ENCODE measurements at places on chromosomes 12 and 14.

DNA sequence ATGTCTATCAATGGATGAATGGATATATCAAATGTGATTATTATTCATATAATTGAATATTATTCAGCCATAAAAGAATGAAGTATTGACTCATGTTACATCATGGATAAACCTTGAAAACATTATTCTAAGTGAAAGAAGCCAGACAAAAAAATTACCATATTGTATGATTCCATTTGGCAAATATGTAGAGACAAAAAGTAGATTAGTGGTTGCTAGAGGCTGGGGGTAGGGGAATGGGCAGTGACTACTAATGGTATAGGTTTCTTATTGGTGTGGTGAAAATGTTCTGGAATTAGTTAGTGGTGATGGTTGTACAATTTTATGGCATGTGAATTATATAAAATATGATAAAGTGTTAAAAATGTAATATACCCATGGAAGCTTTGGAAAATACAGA is 31.8 kb upstream of the GNS start:
- DNase-seq, result no peak

DNA sequence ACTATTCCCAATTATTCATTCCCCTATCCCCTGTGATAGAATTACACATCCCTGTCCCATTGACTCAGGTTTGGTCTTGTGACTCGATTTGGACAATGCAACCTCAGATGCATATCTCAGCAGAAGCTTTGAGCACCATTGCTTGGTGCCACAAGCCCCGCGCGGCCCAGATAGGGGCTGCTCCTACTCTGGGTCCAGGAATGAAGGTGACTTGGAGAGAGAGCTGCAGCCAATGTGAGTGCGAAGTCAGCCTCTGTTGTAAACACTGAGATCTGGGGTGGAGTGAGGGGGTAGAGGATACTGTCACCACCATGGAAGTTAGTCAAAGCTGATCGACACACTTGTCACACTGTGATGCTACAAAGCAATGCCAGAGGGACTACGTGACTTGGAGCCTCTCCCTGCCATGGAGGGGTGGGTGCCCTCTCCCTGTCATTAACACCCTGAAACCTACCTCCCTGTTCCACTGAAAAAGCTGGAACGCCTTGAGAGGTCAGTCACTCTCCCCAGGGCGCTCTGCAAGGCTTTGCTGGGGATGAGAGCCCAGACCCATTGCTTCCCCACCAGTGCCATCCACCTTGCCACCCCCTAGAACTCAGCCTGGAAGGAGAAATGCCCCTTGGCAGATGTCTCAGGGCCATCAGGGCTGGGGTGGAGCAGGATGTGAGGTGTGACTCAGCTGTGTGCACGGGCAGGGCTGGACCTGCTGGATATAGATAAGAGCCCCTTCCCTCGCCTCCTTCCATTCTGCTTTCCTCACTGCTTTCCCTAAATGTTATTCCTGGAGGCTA is 6.6 kb upstream of the PLEK2 start:
- DNase-seq, result no peak

GRCh38 chr14:94427016-94427613 is 25.5 kb downstream of the SERPINA11 start:
- no peak for DNase-seq

DNA sequence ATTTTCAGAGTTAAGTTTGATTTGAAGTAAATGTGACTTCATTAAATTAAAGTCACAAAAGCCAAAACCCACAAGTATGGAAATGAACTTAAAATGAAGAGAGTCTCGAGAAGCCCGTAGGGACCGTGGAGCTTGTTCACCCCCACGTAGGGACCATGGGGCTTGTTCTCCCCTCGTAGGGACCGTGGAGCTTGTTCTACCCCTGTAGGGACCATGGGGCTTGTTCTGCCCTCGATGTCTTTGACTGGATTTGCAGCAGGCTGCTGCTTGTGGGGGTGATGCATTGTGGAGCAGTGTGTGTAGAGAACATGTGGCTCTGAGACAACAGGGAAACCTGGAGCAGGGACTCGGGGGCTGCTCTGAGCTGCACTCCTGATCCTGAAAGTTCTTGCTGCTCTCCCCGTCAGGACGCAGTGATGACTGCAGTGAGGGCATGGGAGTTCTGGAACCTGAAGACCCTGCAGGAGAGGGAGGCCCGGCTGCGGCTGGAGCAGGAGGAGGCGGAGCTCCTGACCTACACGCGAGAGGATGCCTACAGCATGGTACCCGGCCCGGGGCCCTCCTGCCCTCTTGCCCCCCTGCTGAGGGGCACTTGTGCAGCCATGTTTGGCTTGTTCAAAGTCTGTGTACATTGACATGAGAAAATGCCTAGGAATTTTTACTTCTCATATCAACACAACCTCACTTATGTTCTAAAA is 94.2 kb downstream of the EP400 start:
- DNase-seq, result no peak

DNA sequence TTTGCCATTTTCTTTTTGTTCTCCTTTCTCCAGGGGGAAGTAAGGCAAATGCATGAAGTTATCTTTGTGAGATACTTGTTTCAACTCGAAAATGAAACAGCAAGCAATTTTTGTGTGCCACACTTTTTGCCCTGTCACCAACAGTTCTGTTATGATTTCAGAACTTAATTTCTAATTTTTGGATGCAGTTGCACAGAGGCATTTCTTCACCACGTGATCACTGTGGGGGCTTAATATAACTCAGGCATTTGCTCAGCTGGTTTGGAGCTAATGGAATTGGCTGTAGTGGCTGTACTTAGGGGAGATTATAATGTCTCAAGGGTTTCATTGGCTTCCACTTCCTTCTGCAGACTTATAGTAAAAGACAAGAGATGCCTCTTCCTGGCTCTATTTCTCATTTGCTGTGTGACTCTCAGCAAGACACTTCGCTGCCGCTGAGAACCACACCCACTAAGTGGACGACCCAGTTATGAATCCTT is 452.4 kb downstream of the RAD51B start:
- DNase-seq, result no peak

- DNase-seq, result peak; percentile 74
These were observed 2.7 kb upstream of the TC2N start for GRCh38 chr14:91870001-91870400.

GRCh38 chr12:19454837-19455236 is 15.5 kb downstream of the AEBP2 start:
- DNase-seq, result no peak

- DNase-seq, result peak; percentile 79
These were observed 21.3 kb upstream of the OASL start for GRCh38 chr12:121060149-121061001.

DNA sequence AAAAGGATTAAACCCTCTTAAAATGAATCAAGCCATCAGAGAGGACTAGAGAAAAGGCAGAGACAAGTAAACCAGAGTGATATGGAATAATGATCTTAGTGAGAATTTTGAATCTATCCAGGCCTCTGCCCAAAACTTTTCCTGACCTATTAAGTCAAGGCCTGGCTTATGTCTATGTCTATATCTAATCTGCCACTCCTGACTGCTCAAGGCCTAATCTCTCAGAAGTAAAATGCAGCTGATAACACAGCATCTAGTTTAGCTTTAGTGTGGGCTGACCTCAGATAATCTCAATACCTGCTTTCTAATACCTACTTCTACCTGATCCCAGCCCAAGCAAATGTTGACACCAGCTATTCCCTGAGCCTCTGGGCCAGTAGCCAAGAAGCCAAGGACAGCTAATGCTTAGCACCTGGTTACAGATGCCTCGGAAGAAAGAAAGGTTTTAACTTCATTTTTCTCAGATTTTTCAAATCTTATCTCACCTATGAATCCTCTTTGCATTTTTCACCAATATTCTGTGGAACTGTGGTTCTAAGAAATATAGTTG is 1472.5 kb upstream of the SEL1L start:
- no peak for DNase-seq

DNA sequence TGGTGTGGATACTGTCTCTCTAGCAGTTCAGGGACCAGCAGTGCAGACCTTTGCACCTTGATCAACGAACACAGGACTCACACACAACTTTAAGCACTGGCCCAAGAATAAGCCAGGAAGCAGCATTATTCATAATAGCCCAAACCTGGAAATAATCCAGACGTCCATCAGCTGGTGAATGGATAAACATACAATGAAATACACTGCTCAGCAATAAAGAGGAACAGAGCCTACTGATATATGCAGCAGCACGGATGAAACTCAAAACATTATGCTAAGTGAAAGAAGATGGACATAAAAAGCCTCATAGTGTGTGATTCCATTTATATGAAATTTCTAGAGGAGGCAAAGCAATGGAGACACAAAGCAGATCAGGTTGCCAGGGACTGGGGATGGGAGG is 303.9 kb upstream of the FKBP4 start:
- no peak for DNase-seq

- no peak for DNase-seq
These were observed 16.7 kb downstream of the LGR5 start for GRCh38 chr12:71456316-71456715.

DNA sequence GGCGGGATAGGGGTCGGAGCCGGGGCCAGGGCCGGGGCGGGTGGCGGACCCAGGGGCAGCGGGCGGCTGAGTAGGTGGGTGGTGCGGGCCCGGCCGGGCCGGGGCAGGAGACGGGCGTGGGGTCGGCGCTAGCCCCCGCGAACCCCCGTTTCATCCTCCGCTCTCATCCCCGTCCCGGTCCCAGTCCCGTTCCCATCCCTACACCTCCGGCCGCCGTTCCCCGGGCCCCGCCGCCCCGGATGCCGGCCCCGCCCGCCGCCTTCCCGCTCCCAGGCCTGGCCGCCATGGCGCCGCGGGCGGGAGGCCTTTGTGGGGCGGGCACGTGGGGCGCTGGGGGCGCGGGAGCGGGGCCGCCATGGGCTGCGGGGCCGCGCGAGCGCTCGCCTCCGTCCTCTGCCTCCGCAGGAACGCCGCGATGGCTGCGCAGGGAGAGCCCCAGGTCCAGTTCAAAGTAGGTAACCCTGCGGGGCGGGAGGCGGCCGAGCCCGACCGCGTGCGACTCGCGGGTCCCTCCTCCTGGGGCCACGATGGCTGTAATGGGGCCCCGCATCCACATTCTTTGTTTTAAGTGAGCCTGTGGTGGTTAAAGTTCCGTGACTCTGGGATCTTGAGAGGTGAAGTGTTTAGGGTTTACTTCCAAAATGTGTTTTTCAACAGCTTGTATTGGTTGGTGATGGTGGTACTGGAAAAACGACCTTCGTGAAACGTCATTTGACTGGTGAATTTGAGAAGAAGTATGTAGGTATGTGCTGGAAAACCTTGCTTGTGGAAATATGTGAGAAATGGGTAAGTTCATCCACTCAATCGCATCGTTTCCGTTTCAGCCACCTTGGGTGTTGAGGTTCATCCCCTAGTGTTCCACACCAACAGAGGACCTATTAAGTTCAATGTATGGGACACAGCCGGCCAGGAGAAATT is 572 bp downstream of the RAN start:
- DNase-seq, result peak; percentile 57

GRCh38 chr12:48473061-48473460 is 702 bp downstream of the ANP32D start:
- DNase-seq, result no peak

- DNase-seq, result no peak
These were observed 154.4 kb downstream of the FUT8 start for GRCh38 chr14:65566820-65567522.

GRCh38 chr14:100994082-100994481 is 90.6 kb upstream of the RTL1 start:
- DNase-seq, result no peak

- no peak for DNase-seq
These were observed 8.9 kb upstream of the AMN1 start for GRCh38 chr12:31737763-31738162.

DNA sequence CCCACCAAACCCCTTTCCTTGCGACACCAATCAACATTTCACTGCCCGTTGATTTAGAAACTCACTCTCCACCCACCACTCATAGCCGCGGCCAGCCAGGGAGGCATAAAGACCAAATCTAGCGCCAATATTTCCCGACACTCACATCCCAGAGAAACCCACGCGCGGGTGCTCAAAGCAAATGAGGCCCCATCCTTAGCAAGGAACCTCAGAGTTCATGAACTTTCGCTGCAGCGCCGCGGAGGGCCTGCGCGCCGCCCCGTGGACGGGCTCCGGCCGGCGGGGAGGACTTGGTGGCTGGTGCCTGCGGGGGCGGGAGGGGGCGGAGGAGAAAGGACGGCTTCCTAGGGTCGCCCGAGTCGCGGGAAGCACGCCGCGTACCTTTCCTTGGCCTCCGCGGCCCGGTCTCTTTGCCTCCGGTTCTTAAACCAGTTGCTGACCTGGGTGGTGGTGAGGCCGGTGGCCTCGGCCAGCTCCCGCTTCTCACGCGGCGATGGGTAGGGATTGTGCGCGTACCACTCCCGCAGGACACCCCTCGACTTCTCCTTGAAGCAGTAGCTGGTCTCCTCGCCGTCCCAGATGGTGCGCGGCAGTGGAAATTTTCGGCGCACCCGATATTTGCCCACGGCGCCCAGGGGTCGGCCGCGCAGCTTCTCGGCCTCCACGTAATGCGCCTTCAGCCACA is 886 bp downstream of the SIX1 start:
- DNase-seq, result no peak

Data from activated CD4-positive, alpha-beta memory T cell treated with anti-CD3 and anti-CD28 coated beads, Interleukin-2, amount 10 ng/mL, durations not matched to agents 7 days and 5 days (primary cell).